HFFc6 (cell line): ENCODE measurements at places on chromosomes 12 and 14.
A peak's percentile ranks its signal among the peaks of the same experiment; 100 is the strongest.

DNA sequence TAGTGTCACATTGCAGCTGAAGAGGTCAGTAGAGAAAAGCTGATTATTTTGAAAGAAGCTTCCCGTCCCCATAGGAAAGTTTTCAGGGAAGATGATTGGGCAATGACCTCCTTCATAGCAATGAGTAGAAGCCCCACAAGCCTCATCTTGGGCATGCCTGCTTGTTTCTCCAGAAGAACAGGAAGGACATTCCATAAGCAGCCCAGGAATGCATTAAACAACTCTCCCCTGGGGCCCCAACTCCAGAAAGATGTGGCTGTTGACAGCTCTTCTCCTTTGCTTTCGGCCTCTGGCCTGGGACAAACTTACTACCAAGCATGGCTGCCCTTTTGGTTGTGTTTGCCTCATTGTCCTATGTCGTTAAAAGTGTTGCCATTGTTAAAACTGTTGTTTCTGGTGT is 5.7 kb upstream of the VDR start:
- peak; percentile 24 for DNase-seq

DNA sequence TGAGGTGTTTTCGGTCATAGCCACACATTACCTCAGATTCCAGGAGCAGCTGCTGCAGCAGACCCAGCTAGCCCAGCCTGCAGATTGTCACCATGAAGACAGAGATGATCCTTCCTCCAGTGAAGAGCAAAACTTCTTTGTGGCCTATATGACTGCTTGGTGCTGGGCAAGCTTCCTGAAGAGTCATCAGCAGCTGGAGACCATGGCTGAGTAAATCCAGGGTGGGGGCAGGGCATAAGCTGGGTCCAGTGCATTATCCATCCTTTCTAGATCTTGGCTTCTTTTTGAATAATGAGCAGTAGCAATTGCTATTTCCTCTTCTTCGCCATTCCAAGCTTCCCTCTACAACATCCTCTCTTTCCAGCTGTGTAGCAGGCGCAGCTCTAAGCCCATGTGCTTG is 373.1 kb upstream of the DDHD1 start:
- DNase-seq: no peak

DNA sequence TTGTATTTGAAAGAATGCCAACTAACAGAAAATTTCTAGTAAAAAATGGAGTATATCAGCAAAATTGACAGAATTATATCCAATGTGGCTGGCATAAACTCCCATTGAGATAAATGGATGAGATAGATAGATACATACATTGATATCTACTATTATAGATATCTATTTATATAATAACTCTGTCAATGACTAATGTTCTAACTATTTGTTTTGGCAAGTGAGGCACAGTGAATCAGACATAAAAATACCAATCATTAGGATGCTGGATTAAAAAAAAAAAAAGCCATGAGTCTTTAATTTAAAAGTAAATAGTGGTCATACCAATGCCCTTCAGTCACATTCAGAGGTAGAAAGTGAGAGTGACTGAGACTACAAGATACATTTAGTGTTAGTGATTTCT is 33.7 kb upstream of the GLIPR1 start:
- peak; percentile 70 for DNase-seq

GRCh38 chr12:50127546-50127945 is 15.5 kb downstream of the COX14 start:
- no peak for DNase-seq

GRCh38 chr12:110983811-110984210 is 63.4 kb upstream of the MYL2 start:
- no peak for DNase-seq

DNA sequence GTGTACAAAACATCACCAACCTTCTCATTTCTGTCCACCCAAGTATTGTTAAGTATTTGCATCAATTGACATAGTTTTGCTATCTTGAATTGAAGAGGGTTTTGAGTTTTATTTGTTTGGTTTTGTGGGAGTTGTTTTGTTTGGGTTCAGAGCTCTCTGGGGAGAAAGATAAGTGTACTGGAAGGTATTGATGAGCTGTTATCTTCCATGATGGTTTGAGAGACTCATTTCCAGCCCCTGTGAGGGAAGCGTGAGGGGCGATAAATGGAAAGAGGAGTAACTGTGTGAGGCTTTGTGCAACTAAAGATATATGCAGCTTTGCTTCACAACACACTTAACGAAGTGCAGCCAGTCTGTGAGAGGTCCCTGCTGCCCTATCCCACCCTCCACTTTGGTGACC is 15.7 kb upstream of the CIPC start:
- DNase-seq: no peak

DNA sequence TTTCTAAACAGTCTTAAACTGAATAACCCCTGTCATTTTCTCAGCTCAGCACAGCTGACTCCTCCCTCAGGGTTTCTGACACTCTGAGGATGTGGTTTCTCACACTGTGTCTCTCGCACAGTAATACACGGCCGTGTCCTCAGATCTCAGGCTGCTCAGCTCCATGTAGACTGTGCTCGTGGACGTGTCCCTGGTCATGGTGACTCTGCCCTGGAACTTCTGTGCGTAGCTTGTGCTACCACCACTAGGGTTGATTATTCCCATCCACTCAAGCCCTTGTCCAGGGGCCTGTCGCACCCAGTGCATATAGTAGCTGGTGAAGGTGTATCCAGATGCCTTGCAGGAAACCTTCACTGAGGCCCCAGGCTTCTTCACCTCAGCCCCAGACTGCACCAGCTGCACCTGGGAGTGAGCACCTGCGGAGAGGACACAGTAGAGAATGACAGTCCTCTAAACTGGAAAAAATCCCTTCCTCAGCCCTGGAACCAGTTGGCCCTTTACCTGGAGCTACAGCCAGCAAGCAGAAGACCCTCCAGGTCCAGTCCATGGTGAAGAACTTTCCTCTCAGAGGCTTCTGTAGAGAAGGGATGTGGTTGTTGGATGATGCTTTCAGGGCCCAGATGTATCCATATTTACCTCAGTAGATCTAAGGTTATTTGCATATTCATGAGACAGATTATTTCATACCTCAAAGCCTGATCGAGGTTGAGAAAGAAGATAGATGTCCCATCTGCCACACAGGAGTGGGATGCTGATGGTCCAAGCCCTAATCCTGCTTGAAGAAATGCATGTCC is 984.8 kb downstream of the TMEM121 start:
- no peak for DNase-seq

DNA sequence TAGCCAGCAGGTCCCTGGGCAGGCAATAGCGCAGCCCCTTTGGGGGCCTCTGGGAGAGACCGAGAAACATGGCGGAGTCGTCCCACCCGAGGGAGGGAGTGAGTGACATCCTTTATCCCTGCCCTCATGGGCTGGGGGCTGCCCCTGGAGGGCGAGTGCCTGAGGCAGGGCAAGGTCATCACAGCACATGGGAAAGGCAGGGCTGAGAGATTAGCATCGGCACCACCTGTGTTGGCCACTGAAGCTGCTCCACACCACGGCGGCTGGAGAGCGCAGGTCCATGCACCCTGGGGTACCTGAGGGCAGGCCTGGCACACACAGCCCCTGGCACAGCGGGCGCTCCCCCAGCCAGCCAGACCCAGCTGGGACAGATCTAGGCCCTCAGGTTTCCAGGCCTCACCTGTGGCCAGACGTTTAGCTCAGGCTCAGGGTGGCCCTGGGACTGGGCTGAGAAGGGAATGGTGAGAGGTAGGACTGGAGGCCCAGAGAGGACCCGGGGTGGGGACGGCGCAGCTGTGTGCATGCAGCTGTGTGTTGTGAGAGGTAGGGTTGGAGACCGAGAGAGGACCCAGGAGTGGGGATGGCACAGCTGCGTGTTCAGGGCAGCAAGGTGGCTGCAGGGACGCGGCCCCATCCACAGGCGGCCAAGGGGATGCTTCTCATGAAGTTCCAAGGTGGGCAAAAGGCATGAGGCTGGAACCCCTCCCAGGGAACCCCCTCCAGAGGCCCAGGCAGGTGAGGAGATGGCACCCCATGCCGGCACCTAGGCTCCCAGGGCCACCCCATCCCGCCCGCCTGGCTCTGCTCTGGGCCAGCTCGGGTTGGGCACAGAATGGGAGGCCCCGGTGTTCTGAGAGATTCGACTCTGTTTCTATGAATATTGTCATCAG is 74.1 kb downstream of the KIF26A start:
- no peak for DNase-seq

DNA sequence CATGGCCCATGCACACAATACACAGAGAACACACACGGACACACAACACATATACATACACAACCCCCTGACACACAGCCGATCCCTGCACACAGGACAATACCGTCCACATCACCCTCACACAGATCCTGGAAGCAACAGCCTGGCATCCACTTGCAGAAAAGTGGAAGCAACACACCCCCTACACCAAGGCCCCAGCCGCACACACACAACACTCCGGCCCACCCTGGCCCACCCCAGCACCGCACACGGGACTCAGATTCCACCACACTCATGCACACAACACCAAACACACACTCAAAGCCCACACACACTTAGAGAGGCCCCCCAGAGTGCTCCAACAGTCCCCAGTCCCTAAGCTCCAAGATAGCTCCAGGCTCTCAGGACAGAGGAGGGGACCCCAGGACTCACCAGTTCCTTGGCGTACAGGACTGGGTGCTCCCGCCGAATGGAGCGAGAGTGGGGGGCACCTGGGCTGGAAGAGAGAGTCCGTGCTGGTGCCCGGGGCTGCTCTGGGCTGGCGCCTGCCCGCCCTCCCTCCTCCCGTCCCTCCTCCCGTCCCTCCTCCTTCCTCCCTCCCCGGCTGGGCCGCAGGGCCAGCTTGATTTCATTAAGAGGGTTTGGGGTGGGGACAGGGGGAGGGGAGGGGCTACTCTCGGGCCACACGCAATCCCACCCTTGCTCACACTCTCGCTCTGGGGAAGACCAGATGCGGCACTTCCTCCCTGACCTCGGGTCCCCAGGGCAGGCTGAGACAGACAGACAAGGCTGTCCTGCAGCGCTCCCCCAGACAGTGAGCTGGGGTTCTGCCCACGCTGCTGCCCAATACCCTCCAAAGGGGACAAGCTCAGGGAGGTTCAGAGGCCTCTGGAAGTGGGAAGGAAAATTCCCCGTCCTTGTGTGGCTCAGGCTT is at the start of gene TMEM119:
TMEM119 (minus strand) TSS at position 526 of the 913 bp plus-strand sequence. CDS start 5,701 bp downstream, outside the sequence.
- DNase-seq: no peak

GRCh38 chr12:12482959-12483358 is 79.7 kb downstream of the DUSP16 start:
- DNase-seq: no peak

DNA sequence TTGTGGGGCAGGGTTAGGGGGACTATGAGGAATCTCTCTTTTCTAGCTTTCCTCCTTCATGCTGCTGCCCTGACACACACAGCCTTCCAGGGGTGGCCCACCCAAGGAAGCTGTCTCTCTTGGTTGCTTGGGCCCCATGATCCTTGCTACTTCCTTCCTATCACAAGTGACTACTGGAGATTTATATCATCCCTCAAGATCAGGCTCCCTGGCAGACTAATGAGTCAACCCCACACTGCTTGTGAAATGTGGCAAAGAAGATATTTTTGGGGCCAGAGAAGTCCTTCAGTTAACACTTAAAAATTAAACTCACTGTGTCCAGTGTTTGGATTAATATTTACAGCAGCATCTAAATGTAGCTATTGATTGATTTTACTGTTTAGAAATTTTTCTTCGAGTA is 1.5 kb downstream of the OR4E1 start:
- peak; percentile 0 for DNase-seq

- DNase-seq: peak; percentile 27
Observed at GRCh38 chr14:89660166-89660565, 243.1 kb upstream of the FOXN3 start.

GRCh38 chr12:117985182-117985581 is 16.4 kb upstream of the KSR2 start:
- peak; percentile 1 for DNase-seq

DNA sequence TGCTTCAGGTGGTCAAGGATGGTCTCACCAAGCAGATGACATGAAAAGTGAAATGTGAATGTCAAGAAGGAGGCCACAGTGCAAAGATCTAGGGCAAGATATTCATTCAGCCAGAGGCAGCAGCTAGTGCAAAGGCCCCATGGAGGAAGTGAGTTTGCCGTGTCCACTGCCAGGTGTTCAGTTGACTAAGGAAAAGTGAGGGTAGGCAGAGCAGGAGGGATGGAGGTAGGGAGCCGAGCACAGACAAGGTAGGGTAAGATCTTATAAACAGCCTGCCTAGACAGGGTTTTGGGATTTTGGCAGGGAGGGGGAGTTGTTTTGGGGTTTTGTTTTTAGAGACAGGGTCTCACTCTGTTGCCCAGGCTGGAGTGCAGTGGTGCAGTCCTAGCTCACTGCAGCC is 11.9 kb downstream of the PPP2R5C start:
- DNase-seq: no peak

GRCh38 chr14:21098076-21098891 is at the start of gene ZNF219:
Gene ZNF219 (minus strand): TSS chr14:21098655. CDS start chr14:21093591, 5,064 bp downstream.
- peak; percentile 15 for DNase-seq

DNA sequence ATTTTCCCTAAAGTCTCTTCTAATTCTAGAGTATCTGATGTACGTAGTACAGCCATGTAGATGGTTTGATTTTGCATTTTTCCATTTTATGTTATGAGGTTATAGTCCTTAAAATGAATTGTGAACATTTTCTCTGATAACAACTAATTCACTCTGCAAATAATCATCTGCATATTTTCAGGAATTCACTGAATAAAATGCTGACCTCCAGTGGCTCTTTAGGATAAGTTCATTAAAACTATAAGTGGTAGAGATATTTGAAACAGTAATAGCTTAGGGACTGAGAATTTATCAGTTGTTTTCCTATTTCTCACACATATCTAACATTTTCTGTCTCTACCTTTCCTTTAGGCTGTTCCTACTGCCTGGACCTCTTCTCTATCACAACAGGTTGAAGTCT is 4.4 kb downstream of the MSRB3 start:
- no peak for DNase-seq

DNA sequence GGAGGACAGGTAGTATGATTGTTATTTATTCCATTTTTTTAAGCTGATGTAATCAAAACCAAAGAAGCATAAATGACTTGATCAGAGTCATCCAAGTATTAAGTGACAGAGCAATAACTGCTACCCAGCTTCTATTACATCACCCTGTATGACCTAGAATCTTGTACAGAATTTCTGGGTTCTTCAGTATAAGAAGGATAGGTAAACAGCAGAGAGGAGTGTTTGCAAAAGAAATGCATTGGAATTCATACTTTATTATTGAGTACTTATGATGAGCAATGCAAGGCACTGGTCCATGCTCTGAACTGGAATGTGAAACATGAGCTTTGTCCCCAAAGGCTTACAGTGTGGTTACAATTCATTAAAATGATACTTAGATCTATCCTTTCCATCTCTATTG is 916.8 kb downstream of the DIO2 start:
- no peak for DNase-seq

DNA sequence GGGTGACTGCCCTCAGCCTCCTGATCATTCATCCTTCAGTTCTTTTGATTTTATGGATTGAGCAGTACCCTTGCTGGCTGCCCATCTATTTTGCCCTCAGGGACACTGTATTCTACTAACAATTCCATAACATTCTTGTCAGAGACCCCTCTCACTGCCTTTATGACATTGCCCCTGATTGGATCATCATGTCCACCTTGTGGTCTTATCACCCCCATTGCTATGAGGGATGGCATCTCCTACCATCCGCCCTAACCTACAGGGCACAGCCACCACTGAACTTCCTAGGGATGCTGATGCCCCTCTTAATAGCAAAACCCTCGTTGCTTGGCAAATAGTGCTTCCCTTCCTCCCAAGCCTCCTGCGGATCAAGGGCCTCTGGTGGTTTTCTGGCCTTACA is 38.8 kb upstream of the HMGA2 start:
- no peak for DNase-seq

GRCh38 chr12:46144433-46144832 is 124.4 kb downstream of the SLC38A1 start:
- no peak for DNase-seq

GRCh38 chr14:22671622-22672021 is 27.5 kb upstream of the OR6J1 start:
- no peak for DNase-seq
